ENCODE measurements at places on chromosomes 5 and 9.
A peak's percentile ranks its signal among the peaks of the same experiment; 100 is the strongest.

GRCh38 chr9:19914044-19914443 lies 125.2 kb upstream of the SLC24A2 start:
- no peak for DNase-seq

DNA sequence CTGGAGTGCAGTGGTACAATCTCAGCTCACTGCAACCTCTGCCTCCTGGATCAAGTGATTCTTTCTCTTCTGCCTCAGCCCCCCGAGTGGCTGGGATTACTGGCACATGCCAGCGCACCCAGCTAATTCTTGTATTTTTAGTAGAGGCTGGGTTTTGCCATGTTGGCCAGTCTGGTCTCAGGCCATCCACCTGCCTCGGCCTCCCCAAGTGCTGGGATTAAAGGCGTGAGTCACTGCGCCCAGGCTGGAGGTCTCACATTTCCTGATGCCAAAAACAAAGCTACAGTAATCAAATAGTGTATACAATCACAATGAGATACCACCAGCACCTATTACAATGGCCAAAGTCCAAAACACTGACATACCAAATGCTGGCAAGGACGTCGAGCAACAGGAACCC lies 51.1 kb downstream of the TTLL11 start:
- DNase-seq, result no peak

GRCh38 chr5:179818746-179819295 lies 1.9 kb upstream of the SQSTM1 start:
- no peak for DNase-seq

DNA sequence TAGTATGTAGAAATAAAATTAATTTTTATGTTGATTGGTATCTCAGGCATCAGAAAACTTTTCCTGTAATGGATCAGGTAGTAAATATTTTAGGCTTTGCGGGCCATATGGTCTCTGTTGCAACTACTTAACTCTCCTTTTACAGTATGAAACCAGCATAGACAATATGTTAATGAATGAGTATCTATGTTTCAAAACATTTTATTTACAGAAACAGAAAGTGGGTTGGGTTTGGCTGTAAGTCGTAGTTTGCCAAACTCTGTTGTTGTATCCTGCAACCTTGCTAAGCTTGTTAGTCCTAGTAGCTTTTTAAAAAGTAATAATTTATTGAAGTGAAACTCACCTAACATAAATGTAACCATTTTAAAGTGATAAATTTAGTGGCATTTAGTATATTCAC lies 132.1 kb downstream of the NR3C1 start:
- DNase-seq, result no peak

DNA sequence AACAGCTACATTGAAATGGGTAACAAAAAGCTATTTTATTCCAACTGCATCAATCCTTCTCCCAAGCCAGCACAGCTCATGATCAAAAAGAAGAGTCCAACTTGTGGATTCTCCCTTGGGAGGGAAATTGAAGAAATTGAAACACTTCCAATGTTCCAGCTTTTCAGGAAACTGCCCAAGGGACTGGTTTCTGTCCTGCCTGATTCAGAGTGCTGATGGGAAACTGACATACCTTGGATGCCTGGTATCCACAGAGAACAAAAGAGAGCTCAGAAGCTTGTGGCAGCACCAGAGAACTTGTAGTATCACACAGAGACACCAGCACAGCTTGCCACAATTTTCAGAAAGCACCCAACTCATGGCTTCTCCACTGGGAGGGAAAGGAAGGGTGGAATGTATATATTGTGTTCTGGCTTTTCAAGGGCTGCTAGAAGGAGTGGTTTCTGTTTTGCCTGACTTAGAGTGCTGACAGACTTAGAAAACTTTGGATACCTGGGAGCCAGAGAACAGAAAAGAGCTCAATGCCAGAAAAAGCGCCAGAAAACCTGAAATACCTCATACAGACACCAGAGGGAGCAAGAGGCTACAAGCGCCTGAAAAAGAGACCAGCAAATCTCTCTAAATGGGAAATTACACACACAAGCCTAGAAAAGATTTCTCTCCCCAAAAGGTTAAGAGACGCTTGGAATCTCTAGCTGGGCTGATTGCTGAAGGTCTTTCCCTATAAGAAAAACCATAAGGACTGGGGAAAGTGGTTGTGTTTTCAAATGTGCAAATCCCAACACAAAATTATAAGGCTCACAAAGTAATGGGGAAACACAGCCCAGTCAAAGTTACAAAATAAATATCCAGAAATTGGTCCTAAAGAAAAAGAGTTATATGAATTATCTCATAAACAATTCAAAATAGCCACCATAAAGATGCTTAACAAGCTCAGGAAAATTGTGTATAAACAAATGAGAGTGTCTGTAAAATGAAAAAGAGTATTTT lies 178.8 kb downstream of the SPOCK1 start:
- DNase-seq, result peak; percentile 55

DNA sequence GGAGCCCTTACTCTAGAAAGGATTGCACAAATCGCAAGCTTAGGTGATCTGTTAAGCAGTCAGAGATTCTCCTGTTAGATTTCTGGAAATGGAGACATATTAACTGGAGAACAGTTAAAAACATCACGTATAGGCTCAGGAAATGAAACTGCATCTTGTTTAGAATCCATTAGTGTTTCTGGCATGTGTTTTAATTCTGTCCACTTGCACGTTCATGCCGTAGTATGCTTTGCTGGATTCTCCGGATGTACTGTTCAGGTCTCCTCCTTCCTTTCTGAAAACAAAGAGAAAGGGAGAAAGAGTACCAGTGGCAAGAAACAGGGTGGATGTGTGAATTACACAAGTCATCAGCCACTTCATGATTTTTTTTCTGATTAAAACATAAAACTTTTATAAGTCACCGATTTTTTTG lies 2.5 kb upstream of the RGMB start:
- DNase-seq, result no peak

- DNase-seq, result no peak
These were observed 105.9 kb upstream of the TARS1 start for GRCh38 chr5:33334829-33335228.

GRCh38 chr5:28281351-28281750 lies 1243.0 kb upstream of the CDH9 start:
- DNase-seq, result no peak

- DNase-seq, result no peak
These were observed 752 bp upstream of the ANKH start for GRCh38 chr5:14872070-14872989.

GRCh38 chr5:95283761-95284571 lies 928 bp downstream of the MCTP1 start:
- no peak for DNase-seq

DNA sequence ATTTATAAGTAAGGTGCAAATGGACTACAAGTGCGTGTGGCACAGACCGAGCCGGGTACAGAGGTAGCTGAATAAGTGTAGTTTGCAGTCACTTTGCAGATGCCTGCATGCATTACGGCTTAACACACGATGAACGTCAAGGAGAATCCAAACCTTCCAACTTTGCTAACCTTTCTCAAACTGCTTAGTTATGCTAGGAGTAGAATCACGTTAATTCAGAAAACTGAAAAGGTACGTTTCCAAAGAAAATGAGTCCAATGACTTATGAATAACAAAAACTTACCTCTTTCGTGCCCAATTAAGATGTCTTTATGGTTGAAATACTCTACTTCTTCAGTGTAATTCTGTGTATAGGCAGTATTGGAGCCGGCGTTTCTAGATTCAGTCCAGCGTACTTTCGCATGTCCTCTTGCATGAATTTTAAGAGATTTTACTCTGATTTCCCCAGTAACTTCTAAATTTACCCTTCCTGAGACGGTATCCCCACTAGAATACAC lies 539 bp downstream of the ARRDC3 start:
- no peak for DNase-seq

DNA sequence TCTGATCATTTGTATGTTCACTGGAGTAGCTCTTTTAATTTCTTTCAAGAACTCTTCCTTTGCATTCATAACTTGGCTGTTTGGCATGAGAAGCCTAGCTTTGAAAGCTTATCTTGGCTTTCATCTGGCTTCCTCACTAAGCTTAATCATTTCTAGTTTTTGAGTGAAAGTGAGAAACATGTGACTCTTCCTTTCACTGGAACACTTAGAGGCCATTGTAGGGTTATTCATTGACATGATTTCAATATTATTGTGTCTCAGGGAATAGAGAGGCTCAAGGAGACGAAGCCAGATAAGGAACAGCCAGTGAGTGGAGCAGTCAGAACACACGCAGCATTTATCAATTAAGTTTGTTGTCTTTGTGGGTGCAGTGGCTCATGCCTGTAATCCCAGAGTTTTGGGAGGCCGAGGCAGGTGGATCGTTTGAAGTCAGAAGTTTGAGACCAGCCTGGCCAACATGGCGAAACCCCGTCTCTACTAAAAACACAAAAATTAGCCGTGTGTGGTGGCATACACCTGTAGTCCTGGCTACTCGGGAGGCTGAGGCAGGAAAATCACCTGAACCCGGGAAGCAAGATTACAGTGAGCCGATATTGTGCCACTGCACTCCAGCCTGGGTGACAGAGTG lies 98.3 kb downstream of the UGCG start:
- DNase-seq, result no peak

- DNase-seq, result no peak
These were observed 339.6 kb upstream of the CCNH start for GRCh38 chr5:87752362-87752761.

GRCh38 chr5:36279054-36279698 lies 22.5 kb downstream of the RANBP3L start:
- DNase-seq, result no peak

DNA sequence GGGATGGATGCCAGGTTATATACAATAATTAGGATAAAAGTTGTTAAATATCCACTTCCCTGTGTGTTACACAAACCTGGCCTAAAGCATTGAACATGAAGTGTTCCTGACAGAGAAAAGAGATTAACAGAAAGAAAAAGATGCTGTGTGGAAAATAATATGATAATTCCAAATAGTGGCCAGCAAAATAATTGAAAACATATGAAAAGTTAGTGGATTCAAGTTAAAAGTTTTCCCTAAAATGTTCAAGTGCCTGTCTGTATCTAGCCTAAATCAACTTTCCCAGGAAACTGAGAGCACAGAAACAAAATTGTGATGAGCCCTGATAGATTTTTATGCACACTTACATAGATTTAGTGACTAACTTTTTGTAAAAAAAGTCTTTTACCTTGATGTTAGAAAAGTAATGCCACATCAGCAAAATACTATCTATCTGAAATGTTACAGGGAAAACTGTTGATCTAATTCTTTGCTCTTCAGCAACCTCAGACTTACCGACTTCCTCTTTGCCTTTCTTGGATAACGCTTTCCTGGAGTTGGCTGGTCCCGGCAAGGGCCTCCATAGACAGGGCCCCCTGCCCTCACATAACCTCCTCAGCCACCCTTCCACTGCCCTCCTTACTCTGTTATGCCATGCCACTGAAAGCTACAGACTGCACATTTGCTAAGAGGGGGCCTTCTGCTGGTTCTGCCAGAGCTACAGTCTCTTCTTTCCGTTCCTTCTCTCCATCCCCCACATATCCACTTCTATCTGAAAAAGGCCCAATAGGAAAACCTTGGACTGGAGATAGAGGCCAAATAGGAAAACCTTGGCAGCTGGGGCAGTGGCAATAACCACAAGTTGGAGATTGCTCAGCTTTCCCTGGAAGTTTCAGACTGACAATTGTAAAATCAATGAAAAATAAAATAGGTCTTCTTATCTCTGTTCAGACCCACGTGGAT lies 44.4 kb downstream of the ZNF474 start:
- DNase-seq, result no peak

DNA sequence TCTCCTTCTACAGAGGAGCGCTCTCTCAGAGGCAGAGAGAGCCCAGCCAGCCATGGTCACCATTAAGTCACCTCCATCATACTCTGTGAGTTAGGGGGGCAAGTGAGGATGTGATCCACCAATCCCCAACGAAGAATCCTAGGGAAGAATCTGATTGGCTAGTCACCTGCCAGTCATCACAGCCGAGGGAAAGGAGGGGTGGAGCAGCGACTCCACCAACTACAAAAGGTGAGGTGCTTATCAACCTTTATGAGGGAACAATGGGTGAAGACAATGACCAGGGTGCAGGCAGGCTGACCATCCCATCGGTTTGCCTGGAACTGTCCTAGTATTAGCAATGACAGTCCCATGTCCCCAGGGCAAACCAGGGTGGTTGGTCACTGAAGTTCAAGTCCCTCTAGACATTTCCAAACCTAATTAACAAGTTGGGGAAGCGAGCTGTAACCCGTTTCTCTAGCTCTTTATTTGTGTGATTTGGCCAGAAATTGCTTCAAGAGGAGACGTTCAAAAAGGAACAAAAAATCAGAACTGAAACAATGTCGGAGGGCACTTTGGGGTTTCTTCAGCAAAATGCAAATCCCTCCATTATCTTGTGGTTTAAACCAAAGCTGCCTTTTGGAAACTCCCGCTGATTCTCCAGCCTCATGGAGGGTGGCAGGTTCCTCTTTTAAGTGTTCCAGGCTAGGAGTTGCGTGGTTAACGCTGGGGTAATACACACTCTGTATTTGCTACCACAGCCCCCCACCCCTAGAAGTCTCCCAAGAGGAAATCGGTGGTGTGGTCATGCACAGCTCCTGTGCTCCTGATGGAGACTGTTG lies 18.8 kb upstream of the FCN1 start:
- no peak for DNase-seq

GRCh38 chr5:76016258-76016657 lies 66.9 kb upstream of the SV2C start:
- DNase-seq, result no peak

DNA sequence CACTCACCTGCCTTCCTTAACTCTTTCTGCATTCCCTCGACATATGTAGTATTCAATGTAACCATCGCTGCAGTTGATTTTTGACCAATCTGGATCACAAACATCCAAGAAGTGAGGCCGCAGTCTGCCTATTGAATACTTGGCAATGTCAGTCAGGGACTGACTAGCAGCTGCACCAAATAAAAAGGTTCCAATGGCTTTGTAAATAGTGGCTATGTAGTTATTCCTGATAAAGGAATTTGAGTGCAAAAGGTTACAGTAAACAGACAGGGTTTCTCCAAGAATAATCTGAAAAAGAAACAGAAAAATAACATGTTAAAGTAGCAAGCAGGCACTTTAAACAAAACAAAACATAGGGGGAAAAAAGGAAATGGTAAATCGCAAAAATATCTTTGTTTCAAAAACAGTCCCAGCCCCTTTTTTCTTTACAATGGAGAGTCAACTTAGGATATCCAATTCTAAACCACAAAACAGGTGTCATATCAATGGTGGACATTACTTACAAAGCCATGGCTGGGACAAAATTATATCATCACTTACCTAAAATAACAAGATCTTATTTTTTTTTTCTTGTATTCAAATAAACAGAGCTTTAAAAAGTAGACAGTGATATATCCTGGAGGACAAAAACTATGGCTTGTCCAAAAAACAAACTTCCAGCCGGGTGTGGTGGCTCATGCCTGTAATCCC lies 66.8 kb downstream of the PLPP1 start:
- no peak for DNase-seq

GRCh38 chr5:73544429-73545402 lies 20.7 kb downstream of the ANKRA2 start:
- DNase-seq, result no peak

DNA sequence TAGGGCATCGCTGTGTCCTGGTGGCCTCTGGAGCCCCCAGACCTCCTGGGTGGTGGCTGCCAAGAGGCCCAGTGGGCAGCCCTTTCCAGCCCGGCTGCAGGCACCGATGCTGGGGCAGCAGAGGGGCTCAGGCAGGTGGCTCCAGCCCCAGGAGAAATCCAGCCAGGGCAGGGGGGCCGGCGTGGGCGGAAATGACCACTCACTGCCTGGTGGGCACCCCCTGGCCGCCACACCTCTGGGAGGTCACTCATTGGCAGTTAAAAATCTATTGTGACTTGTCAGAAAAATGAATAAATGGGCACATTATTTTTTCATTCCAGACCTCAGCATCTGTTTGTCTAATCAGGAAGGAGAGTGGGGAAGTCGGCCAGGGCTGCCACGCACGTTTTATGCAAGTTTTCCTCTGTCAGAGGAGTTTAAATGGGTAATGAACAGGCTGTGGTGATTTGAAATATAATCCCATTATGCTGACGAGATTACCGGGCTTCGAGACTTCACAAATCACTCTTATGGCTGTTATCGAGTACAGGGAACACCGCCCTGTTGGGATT lies 171.9 kb downstream of the GAPVD1 start:
- no peak for DNase-seq

Measured in iPS DF 6.9 (cell line).